ENCODE measurements at places on chromosomes 4 and X.

- no peak for DNase-seq
Measured at GRCh38 chr4:859496-859895, 33.6 kb upstream of the CPLX1 start.

- DNase-seq: no peak
Measured at GRCh38 chr4:244471-244870, 60.8 kb downstream of the ZNF732 start.

DNA sequence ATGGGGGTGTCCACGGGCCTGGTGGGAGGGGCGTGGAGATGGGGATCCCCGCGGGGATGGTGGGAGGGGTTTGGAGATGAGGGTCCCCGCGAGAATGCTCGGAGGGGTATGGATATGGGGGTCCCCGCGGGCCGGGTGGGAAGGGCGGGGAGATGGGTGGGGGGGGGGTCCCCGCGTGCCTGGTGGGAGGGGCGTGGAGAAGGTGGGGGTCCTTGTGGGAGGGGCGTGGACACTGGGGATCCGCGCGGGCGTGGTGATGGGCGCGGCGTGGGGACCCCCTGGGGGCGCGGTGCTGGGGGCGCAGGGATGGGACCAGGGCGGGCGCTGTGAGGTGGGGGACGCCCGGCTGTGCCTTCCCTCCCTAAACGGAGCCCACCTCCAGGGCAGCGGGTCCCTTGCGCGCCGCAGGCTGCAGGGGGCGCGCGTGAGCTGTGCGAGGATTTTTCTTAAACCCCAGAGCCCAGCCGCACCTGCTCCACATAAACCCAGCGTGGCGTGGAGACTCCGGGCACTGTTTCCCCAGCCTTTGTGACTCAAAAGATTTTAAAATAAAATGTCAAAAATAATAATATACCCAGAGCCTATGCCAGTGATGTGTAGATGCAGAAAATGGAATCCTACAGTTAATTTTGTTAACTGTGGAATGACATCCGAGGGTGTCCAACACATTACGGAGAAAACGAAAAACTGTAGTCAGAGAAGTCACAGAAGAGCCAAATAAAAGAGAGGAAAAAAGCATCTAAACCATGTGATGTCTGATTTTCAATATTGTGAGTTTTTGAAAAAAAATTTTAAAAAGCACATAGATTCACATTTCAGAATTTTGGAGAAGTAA, 1.5 kb upstream of the ASMTL start:
- DNase-seq: peak; percentile 76

DNA sequence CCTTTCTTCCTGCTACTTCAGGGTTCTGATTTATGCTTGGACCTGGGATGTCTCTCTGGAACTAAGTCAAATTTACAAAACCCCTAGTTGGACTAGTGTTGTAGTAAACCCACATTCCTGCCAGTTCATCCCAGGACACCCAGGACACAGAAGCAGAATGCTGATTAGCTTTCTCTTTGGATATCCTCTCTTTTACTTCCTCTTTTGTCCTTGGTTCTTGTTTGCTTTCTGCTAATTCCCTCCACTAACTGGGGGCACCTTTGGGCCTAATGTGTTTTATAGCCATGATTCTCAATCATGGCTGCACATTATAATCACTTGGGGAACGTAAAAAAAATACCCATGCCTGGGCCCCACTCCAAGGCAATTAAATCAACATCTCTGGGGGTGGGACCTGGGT, 42.5 kb downstream of the LANCL3 start:
- DNase-seq: no peak

DNA sequence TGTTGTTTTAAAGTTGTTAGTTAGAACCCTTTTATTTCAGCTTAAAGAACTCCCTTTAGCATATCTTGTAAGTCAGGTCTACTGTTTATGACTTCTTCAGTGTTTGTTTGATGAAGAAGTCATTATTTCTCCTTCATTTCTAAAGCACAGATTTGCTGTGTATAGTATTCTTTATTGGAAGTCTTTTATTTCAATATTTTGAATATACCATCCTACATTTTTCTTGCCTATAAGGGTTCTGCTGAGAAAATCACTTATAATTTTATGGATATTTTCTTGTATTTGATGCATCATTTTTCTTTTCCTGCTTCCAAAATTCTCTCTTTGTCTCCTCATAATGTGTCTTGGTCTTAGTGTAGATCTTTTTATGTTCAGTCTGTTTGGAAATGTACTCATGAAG, 134.5 kb downstream of the CPXCR1 start:
- no peak for DNase-seq

GRCh38 chrX:112627206-112627605, 52.5 kb downstream of the LHFPL1 start:
- DNase-seq: no peak

DNA sequence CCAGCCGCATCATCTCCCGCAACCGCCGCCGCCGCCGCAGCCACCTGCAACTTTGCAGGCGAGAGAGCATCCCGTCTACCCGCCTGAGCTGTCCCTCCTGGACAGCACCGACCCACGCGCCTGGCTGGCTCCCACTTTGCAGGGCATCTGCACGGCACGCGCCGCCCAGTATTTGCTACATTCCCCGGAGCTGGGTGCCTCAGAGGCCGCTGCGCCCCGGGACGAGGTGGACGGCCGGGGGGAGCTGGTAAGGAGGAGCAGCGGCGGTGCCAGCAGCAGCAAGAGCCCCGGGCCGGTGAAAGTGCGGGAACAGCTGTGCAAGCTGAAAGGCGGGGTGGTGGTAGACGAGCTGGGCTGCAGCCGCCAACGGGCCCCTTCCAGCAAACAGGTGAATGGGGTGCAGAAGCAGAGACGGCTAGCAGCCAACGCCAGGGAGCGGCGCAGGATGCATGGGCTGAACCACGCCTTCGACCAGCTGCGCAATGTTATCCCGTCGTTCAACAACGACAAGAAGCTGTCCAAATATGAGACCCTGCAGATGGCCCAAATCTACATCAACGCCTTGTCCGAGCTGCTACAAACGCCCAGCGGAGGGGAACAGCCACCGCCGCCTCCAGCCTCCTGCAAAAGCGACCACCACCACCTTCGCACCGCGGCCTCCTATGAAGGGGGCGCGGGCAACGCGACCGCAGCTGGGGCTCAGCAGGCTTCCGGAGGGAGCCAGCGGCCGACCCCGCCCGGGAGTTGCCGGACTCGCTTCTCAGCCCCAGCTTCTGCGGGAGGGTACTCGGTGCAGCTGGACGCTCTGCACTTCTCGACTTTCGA, 654 bp downstream of the ATOH1 start:
- DNase-seq: no peak

- DNase-seq: no peak
Measured at GRCh38 chr4:141570290-141570689, 66.1 kb upstream of the IL15 start.

- DNase-seq: peak; percentile 84
Measured at GRCh38 chrX:141468940-141469339, 115.6 kb downstream of the SPANXA1 start.

DNA sequence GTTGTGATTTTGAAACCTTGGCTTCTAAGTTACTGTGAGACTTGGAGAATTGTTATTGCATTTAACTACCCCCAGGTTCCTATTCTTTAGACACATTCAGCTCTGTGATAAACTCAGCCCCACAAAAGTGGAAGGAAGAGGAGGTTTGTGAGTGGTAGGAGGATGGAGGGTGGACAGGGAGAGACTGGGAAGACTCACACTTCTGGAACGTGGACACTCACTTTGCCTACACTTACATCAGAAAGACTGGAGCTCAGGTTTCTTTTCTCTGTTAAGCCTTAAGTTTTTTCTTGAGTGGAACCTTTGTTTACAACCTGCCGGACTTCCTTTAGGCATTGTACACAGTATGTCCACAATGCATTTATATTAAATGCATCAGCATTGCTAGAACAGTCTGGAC, 99.0 kb downstream of the AREG start:
- peak; percentile 80 for DNase-seq

GRCh38 chrX:7815166-7815805, 27.7 kb upstream of the VCX start:
- no peak for DNase-seq

GRCh38 chr4:189299706-189300105, 641.0 kb upstream of the FRG1 start:
- no peak for DNase-seq

- DNase-seq: peak; percentile 16
Measured at GRCh38 chr4:1336088-1336491, 10.9 kb upstream of the UVSSA start.

DNA sequence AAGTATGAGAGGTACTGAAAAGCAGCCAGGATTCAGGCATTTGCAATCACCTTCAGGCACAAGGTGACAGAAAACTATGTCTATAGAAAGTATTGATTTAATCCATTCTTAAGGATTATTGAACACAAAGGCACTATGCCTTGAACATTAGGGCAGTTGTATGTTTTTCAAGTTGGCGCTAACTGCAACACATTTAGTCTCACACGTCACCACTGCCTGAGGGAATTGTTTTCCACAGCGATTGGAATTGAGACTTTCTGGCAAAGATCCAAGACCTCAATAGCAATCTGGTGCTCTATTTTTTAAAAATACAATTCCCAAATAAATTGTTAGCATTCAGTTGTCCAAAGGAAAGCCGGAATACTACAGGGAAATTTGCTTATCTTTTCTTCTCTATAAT, 52.7 kb upstream of the FTHL17 start:
- no peak for DNase-seq

DNA sequence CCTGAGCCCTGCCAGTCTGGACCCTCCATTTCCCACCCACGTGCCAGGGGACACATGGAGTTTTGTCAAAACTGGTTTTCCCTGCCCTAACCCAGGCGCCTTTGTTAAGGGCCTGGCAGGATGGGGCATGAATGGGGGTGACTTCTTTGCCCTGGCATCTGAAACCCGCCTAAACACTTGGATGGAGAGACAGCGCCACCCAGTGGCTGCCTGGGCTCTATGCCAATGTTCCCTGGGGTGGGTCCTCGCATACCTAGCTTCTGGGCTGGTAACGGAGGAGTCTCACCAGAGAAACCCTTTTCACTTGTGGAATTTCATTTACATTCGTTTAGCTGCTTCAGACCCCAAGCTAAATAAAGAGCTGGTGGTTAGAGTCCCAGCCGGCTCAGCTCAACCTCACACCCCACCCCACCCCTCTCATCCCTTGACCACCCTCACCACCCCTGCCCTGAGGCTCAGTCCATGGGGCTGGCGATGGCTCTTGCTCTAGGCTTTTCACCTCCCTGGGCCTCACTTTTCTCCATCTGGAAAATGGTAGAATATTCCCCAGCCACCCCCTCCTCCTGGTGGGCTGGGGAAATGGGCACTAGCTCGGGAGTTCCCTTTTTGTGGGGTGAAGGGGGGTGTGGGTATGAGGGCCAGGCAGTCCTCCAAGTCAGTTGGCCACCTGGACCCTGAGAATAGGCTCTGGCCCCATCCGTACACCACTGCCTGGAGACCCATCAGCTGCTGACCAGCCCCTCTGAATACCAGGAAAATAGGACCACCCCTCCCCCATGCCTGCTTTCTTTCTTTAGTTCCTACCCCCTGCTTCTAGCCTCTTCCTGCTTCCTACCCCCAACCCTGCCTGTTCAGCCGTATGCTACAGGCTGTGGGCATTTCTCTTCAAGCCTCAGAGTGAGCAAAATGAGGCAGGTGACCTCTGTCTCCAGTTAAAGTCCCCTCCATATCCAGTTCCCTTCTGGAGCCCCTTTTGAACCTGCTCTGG, 57.1 kb upstream of the PJA1 start:
- DNase-seq: peak; percentile 62

- no peak for DNase-seq
Measured at GRCh38 chr4:107699466-107700206, 20.4 kb downstream of the PAPSS1 start.

DNA sequence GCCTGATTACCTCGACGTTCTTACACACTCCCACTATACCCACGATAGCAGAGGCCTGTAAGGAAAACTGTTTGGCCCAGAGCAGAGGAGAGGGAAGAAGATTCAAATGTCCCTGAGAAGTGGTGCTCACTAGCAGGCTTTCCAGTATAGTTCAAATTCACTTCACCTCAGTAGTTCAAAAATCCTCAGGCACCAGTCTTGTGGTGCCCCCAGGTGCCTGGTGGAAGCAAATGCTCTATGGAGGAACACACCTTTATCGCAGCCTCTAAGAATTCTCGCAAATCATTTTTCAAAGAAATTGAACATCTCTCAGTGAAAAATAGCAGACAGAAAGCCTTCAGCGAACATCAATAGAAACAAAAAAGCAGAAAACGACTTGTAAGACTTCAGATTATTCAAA, 12.2 kb upstream of the MTMR1 start:
- DNase-seq: no peak

DNA sequence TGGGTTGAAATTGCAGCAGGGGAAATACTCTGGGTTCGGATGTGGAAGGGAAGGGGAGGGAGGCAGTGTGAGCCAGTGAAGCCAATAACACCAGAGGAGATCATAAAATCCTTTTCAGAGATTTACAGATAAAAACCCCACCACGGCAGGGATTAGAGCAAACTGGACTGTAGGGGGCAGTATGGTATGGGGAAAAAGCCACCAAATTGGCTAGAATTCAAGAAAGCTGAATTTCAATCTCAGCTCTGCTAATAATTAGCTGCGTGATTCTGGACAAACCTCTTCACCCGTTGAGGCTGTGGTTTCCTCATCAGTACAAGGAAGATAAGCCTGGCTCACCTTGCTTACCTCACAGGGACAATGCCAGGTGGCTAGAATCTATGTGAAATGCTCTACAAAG, 108.1 kb downstream of the ATG4A start:
- DNase-seq: peak; percentile 17

DNA sequence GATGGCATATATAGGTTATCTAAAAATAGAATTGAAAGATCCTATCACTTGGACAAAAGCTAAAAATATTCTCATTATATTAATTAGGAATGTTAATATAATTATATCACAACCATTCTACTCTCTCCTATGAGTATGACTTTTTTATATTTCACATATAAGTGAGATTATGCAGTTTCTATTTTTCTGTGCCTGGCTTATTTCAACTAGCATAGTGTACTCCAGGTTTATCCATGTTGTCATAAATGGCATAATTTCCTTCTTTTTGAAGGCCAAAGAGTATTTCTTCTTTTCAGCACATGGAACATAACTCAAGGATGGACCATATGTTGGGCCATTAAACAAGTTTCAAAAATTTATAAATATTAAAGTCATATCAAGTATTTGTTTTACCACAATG, 421.2 kb upstream of the CTSO start:
- DNase-seq: no peak

- no peak for DNase-seq
Measured at GRCh38 chrX:22141047-22141730, 109.1 kb downstream of the PHEX start.

GRCh38 chr4:20299515-20299914, 47.8 kb downstream of the SLIT2 start:
- no peak for DNase-seq
